CD4-positive, alpha-beta T cell treated with Interleukin-15 for 1 hour (primary cell): ENCODE measurements at places on chromosomes 12 and 14.

GRCh38 chr12:47838286-47838931 lies 18.7 kb upstream of the HDAC7 start:
- no peak for DNase-seq

DNA sequence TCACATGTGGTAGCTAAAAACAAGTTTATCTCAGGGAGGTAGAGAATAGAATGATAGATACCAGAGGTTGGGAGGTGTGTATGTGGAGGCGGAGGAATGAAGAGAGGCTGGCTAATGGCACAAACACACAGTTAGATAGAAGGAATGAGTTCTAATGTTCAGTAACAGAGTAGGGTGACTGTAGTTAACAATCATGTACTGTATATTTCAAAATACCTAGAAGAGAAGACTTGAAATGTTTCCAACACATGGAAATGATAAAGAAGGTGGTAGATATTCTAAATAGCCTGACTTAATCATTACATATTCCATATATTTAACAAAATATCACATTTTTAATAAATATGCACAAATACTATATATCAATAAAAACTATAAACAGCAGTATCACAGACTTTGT lies 8.9 kb upstream of the IFNG-AS1 start:
- DNase-seq: no peak

- no peak for DNase-seq
Measured at GRCh38 chr14:63032641-63033040, 12.6 kb downstream of the KCNH5 start.

GRCh38 chr14:67411820-67412421 lies at the start of gene PLEK2:
TSS of gene PLEK2 (minus strand) at chr14:67412165. CDS start at chr14:67412059, 106 bp downstream.
- peak; percentile 44 for DNase-seq

DNA sequence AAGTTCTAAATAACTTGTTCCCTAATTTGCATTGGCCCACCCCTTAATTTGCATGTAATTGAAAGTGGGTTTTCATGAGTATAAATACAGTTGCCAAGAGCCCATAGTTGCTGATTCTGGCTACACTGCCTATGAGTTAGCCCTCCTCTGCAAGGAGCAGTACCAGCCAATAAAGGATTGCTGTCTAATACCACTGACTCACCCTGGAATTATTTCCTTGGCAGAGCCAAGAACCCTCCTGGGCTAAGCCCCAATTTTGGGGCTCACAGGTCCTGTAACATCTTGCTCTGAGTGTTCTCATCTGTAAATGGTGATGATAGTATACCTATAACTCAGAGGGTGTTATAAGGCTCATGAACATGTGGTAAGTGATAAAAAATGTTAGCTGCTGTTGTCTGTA lies 6.8 kb downstream of the TTC8 start:
- DNase-seq: no peak
